ENCODE measurements at places on chromosomes 11 and 22. TPM values are rescaled to one million over a fixed set of nuclear protein-coding genes. Genes with fewer than 3 reads are reported as not detected.

MTFP1 gene
- total RNA-seq, result 37.1 TPM

SHISAL1 gene
- not detected for total RNA-seq

- DNase-seq, result no peak
Measured at GRCh38 chr11:30128269-30128932, 102.4 kb upstream of the FSHB start.

DNA sequence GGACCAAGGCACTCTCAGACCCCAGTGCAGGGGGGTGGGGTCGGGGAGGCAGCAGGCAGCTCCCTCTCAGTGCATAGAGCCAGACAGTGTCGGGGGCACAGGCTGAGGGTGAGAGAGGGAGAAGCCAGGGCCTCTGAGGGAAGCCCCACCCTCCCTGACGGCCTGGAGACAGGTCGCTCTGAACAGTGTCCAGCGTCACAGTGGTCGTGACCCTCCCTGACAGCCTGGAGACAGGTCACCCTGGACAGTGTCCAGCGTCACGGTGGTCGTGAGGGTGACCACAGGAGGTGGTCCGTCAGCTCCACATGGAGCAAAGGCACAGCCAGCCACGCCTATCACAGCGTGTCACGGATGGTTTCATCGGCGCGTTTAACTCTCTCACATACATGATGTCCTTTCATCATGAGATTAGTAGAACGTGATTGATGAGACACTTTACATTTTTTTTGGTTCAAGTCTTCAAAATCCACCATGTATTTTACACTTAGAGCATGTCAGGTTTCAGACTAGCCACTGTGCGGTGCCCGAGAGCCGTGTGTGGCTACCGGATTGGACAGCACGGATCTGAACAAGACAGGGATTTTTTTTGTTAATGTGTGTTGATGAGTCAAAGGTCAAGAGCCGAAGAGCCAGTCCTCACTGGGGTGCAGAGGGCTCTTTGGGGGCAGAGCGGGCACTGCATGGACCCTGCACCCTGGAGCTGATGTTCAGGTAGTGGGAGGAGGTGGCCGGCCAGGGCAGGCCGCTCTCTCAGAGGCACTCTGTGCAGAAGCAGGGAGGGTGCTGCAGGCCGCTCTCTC, 23.9 kb upstream of the PANX2 start:
- peak; percentile 30 for DNase-seq

MN1 gene
- total RNA-seq, result not detected
